ENCODE measurements at places on chromosomes 11 and 22. TPM values are rescaled to one million over a fixed set of nuclear protein-coding genes. Genes with fewer than 3 reads are reported as not detected.

Gene LMO2
- total RNA-seq: 0.31 TPM

Gene FOLR2
- total RNA-seq: not detected

Gene GTSE1
- 32.4 TPM for total RNA-seq

Gene SLC22A12
- not detected for total RNA-seq

Gene MOGAT2
- total RNA-seq: not detected

Gene MUC5B
- total RNA-seq: 2.4 TPM

Gene OR10D3
- total RNA-seq: not detected

Gene OR4A16
- not detected for total RNA-seq

Gene RAB30
- total RNA-seq: 6.1 TPM

Gene ZW10
- total RNA-seq: 13.5 TPM

Gene FAM118A
- 10.3 TPM for total RNA-seq

Gene PLA2G6
- total RNA-seq: 2.8 TPM

Measured in A549 treated with RU486 at 1 μM for 4 hours (cell line).